ENCODE measurements at places on chromosomes 5 and 9. TPM values are rescaled to one million over a fixed set of nuclear protein-coding genes. Genes with fewer than 3 reads are reported as not detected.

The GABBR2 gene
- total RNA-seq, result 0.40 TPM

The NKD2 gene
- 9.9 TPM for total RNA-seq

DNA sequence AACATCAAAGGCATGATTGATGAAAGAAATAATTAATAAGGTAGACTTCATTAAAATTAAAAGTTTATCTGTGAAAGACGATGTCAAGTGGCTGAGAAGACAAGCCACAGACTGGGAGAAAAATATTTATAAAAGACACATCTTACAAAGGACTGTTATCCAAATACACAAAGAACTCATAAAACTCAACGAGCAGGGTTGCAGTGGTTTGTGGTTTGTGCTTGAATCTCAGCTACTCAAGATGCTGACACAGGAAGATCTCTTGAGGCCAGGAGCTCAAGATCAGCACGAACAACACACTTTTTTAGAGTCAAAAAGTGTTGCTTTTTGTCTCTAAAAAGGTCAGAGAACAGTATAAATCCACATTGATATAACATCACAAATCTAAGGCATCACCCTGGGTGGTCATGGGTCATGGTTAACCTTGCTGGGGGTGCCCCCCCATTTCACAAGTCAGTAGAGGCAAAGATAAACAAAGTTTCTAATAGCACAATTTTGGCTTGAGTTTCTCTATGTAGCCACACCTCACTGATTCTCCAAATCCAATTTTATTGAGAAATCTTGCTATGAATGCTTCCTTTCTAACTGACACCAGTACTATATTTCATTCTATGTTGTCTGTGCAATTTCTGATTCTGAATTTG, 342.9 kb upstream of the RPS23 start:
- no peak for DNase-seq

The CCL27 gene
- total RNA-seq, result 0.55 TPM

GRCh38 chr9:113958556-113958955, 82.4 kb downstream of the ZNF618 start:
- no peak for DNase-seq

- peak; percentile 64 for DNase-seq
Observed at GRCh38 chr9:127014216-127014909, 99.8 kb downstream of the RALGPS1 start.

- no peak for DNase-seq
Observed at GRCh38 chr9:81636255-81636599, 53.1 kb downstream of the TLE1 start.

- DNase-seq, result no peak
Observed at GRCh38 chr5:10250806-10251276, 761 bp downstream of the CCT5 start.

- DNase-seq, result peak; percentile 71
Observed at GRCh38 chr5:177446200-177447065, at the start of gene PRR7. PRR7 (plus strand) TSS chr5:177446814; CDS start chr5:177455068, 8,254 bp downstream.

The TRIM7 gene
- 3.8 TPM for total RNA-seq

GRCh38 chr9:89441986-89442385, 55.9 kb downstream of the SEMA4D start:
- no peak for DNase-seq

GRCh38 chr9:35679766-35680330, 6.1 kb downstream of the CA9 start:
- no peak for DNase-seq

The TAL2 gene
- total RNA-seq, result not detected

The FBN2 gene
- 13.1 TPM for total RNA-seq

GRCh38 chr5:9787861-9788600, 157.9 kb upstream of the TAS2R1 start:
- peak; percentile 91 for DNase-seq

The FCN1 gene
- 65.0 TPM for total RNA-seq

GRCh38 chr9:34430843-34431437, 27.4 kb downstream of the FAM219A start:
- DNase-seq, result peak; percentile 88

DNA sequence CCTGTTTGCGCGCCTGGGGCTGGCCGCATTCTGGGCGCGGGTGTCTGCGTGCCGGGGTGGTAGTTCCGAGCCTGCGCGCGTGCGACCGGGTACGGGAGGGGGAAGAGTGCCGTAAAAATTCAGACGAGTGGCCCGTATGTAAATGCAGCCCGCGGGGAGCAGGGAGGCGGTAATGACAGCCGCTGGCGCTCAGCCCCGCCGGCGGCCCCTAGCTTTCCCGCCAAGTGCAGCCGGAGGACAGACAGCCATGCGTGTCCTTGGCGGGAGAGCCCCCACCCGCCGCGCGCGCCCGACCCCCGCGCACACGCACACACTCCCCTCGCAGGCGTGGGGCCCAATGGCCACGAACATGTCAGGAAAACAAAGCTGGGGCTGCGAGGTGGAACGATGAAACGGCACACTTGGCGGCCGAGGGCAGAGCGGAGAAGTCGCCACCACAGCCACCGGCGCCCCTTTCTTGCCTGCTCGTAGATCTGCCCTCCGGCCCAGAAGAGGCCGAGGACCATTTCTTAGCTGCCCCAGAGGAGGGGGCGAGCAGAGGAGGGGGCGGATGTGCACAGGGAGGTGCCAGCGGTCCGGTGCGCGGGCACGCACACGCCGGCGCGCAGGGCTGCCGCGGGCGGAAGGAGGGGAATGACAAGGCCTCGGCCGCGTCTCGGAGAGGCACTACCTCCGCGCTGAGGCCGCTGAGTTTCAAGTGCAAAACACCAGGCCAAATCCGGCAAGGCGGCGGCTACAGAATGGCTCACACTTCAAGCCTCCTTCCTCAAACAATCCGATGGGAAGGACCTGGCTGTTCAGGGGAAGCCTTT, 208.4 kb downstream of the MEF2C start:
- DNase-seq, result peak; percentile 46

DNA sequence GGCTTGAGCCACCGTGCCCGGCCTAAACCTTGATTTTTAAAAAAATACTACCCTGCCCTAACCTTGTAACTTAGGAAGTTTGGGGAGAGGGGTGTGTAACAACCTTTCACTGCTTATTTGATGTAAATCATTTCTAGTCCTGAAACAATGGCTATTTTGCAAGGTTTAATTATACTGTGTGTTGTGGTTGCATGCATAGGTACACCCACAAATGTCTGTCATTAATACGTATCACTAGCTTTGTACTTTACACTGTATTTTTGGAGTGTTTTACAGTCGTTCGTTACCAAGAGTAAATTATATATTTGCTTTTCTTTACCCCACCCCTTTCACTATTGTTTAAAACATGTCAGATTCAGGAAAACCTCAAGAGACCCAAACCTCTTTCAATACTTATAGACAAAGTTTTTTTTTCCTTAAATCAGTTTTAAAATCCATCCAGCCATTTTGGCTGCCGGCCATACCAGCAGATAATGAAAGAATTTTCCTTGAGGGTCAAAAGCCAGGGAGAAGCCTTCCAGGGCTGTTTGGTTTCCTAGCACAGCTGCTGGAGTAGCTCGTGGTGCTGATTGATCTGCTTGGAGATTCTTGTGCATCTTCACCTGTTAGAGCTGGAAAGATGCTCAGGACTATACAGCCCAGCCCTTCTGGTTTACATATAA, 50.7 kb downstream of the DOCK8 start:
- DNase-seq, result no peak

DNA sequence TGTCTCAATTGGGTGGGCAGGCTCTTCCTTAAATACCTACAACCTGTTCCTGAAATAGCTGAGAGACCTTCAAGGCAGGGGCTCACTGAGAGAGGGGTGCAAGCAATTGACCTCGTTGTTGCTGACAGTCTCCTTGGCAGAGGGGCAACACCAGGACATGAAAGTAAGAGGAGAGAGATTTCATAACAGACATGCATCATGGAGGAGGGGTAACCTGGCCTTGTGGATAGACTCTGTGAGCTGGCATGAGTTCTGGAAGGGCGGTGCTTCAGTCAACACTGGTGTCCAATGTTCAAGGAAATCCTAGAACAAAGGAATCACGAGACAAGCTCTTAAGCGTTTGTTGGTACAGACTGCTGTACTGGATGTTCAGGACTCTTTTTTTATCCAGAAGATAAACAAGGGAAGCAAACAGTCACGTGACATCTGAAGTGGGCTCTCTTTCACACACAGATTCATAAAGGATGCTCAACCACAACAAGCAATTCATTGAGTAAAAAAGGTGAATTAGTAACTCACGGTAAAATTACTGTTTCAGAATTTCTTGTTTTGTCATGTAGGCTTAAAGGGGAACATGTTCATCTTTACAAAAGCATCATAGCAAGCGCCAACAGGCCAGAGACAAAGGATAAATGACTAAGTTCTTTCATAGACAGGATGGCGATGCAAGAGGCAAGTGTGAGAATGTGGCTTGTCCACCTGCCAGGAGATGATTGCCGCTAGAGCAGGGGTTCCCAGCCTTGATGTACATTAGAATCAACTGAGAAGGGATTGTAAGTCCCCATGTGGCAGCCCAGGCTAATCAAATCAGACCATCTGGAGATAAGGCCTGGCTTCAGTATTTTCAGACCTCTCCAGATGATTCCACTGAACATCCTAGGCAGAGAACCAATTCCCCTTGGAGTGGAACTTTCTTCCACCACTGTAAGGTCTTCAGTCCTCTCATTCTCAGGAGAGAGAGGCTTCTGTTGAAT, 20.7 kb downstream of the ANKRA2 start:
- DNase-seq, result peak; percentile 59

DNA sequence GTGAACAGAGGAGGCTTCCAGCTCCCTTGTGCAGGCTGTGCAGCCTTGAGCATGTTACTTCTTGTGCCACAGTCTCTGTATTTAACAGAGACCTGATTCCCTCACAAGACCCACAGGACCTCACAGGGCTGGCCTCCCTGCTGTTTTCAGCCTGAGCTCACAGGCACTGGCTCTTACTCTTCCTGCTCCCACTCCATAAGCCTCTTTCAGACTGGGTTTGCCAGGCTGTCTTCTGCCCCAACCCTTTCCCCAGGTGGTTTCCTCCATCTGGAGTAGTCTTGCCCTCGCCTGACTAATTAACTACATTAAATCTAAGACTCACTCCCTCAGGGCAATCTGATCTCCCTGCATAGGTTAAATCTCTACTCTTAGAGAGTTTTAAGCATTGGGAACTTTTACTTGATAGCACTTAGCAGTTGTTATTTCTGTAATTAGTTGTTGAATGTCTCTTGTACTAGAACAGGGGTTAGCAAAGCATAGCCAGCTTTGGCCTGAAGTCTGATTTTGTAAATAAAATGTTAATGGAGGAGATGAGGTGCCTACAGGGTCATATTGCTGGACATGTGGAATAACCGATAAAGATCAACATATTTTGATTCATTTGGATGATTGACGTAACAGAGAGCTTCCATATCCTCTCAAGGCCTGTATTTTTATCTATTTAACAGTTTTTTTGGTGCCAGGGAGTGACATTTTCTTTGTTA, 28.6 kb upstream of the SPATA31E1 start:
- DNase-seq, result no peak

The GDNF gene
- total RNA-seq, result not detected

The NUTM2F gene
- total RNA-seq, result not detected

The TRIM36 gene
- total RNA-seq, result 6.9 TPM

The C5orf58 gene
- total RNA-seq, result not detected

DNA sequence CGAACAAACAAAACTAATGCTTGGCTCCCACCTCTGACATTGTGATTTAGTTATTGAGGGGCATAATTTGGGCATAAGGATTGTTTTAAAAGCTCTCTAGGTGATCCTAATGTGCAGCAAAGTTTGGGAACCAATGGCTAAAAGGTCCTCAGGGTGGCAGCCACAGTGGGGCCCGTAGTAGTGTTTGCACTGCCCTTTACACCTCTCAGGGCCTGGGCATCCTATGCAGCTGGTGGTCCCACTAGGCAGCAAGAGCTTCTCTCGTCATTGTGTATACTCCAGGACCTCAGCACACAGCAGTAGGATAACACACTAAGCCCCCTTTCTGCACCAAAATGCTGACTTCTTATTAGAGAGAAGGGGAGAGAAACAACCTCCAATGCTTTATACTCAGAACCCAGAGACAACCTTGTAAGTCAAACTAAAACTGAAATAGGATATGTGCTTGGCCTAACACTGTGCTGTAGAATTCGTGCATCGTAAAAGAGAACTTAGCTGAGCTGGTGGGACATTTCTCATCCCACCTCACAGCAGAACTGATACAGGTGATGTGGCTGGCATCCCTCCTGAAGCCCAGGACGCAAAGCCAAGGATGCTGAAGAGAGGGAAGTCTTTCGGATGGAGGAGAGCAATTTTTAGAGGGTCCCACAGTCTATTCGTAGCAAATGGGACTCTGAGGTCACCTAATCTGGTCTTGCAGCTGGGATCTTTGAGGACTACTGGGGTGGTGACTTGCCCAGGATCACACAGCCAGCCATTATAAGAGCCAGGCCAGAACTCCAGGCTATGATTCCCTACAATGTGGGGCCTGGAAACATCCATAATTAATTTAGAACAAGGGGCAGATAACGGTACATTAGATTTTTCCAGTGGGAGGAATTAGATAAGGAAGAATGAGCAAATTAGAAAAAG, 1.2 kb downstream of the GLRX start:
- DNase-seq, result no peak
